ENCODE measurements at places on chromosomes 11 and 22. TPM values are rescaled to one million over a fixed set of nuclear protein-coding genes. Genes with fewer than 3 reads are reported as not detected.
A peak's percentile ranks its signal among the peaks of the same experiment; 100 is the strongest.

ST13 gene
- total RNA-seq = 128 TPM

DNA sequence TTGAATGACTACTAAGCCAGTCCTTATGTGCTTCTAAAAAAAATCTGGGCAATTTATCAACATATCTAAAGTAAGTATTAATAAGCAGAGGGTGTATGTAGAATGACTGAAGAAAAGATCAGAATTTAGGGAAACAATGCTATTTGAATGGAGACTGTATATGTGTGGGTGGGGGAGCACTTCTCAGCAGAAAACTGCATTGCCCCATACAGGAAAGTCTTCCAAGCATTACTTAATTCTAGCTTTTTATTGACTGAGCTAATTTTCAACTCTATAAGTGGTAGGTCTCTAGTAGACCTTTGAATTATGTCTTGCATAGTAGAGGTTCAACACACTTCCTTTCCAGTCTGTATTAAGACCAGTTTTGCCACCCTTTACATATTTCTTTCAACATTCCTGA lies 41.7 kb downstream of the CASP12 start:
- no peak for DNase-seq

DNA sequence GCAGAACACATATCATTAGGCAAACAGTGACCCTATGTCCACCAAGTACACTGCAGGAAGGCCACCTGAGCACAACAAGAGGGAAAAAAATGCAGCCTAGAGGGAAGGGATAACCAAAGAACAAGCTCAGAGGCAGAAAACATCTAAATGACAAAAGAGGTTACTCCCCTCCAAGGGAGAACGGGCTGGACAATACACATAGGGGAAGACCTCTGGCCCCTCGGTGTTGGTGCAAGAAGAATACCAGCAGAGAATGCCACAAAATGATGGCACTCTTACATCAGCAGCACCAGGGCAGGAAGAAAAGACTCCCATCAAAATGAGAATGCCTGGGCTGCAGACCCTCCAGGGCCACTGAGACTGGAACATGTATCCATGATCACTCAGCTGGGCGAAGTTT lies 66.6 kb upstream of the OPCML start:
- no peak for DNase-seq

VSIG10L2 gene
- not detected for total RNA-seq

GRCh38 chr11:11948242-11948947 lies 60.0 kb downstream of the DKK3 start:
- peak; percentile 76 for DNase-seq

DNA sequence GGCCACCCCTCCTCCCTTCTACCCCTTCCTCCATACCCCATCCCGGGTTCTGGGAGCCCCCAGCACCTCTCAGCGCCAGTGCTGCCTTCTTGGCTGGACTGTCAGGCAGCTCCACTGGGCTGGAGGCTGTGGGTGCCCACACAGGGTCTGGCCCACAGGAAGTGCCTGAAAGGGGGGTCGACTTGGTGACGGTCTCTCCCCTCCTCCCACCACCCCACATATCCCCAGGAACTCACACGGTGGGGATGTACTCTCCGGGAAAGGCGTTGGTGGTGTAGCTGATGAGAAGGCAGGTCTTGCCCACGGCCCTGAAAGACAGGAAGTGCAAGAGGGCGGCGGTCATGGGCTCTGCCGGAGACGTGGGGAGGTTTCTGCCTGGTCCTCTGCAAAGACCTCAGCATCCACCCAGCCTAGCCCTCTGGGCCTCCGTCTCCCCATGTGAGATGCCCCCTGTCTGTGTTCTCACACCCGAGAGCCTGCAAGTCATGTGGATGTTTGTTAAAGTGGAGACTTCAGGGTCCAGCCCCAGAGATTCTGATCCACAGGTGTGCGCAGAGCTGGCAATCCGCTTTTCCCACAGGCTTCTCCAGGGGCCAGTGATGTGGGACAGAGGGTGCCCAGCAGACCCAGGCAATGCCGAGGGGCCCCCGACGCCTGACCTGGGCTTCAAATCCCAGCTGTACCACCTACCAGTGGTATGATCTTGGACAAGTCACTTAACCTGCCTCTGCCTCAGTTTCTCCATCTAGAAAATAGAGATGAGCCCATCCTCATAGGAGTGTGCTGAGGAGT lies 2.5 kb downstream of the RAC2 start:
- no peak for DNase-seq

Data from left lobe of liver (tissue), 2 donors.